ENCODE measurements at places on chromosomes 6 and 20. TPM values are rescaled to one million over a fixed set of nuclear protein-coding genes. Genes with fewer than 3 reads are reported as not detected.

GRCh38 chr6:29790626-29791025 is 37.0 kb upstream of the HLA-G start:
- DNase-seq, result no peak

DNA sequence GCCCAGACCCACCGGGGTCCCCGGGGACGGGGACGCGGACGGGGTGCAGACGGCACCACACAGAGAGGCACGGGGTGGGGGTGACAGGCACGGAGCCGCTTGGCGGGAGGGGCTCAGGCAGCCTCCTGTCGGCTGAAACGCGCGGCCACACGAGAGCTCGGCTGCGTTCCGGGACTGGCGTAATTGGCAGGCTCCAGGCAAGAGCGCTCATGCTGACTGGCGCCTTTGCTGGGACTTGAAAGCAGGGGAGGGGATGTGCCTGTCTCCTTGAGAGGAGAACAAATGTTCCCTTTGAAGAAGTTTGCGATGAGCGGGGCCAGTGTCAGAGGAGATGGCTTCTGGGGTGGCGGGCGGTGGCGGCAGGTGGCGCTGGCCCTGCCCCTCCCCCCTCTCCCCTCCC is 25.8 kb downstream of the BHLHE23 start:
- no peak for DNase-seq

- no peak for DNase-seq
These were observed 19.4 kb upstream of the MUC21 start for GRCh38 chr6:30964075-30964474.

DNA sequence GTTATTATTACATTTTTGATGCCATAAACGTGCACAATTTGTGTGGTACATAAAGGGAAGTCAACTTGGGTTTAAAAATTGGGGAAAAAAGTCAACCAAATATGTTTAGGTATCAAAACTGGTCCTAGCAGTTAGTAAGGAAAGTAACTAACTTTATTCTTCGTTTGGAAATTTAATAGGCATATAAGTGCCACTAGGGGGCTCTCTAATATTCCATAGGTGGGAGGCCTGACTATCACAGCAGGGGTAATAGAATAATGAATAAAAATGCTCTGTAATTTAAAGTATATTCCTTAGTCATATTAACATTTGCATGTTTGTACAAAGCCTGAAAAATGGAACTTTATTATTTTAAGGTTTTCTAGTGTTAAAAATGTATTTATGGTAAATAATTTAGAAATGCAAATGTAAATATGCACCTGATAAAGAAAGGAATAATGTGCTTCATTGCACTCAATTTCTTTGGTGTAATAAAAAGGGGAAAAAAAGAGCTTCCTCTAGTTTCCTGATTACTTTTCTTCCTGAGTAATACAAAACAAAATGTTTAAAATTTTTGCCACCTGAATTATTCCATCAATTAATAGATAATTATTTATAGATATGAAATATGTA is 125.7 kb upstream of the HDAC2 start:
- no peak for DNase-seq

Gene CD109
- total RNA-seq, result 30.1 TPM

DNA sequence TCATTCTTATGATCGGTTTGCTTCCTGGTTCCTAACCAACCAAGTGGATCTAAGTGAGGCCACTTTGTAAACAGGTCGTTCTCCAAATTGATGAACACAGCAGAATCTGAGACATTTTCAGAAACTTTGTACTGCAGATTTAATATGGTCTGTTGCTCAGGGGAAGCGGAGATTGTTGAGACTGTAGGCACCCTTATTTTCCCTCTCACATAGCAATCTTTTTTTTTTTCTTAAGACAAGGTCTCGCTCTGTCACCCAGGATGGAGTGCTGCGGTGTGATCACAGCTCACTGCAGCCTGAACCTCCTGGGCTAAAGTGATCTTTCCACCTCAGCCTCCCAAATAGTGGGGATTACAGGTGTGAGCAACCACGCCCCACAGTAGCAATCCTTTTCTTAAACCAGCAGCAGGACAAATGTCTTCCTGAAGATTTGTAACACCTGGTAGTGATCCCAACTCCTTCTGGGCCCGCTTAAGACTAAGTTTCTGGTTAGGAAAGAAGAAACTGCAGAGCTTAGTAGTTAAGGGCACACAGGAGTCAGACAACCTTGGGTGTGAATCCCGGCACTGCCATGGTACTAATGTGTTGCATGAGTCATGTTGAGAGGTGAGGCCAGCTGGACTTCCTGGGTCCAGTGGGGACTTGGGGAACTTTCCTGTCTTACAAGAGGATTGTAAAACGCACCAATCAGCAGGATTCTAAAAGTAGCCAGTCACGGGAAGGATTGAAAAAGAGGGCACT is 48.4 kb upstream of the EZR start:
- no peak for DNase-seq

GRCh38 chr6:43702534-43703440 is 15.2 kb upstream of the MRPS18A start:
- DNase-seq, result peak; percentile 98

Gene LAMA4
- 47.1 TPM for total RNA-seq

DNA sequence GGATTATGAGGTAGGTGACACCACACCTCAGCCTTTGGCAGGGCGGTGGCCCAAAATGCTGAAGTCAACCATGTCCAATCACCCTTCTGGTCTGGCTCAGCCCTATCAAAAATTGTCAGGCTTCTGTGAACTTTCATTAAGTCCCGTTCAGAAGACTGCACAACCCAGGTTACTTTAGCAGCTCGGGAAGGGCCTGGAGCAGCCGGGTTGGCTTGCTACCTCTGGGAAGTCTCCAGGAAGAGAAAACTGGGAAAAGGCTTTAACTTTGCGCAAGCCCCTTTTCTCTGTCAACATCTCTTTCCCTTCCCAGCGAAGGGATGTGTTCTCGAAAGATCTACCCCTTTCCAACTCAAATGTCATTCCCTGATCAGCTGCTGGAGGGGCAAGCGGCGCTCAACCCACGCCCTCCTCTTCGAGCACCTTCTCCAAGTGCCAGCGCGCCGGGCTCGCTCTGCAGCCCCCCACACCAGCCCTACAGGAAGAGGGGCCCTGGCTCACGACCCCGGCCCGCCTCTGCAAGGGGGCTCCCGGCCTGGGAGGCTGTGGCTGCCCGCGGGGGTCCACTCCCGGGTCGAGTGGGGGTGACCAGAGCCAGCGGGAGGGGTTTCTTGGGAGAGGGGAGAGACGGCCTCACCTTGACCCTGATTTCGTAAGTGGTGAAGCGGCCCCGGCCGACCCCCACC is 573 bp downstream of the SNX3 start:
- DNase-seq, result peak; percentile 59

- peak; percentile 92 for DNase-seq
These were observed 82.3 kb downstream of the CNBD2 start for GRCh38 chr20:36050436-36051317.

DNA sequence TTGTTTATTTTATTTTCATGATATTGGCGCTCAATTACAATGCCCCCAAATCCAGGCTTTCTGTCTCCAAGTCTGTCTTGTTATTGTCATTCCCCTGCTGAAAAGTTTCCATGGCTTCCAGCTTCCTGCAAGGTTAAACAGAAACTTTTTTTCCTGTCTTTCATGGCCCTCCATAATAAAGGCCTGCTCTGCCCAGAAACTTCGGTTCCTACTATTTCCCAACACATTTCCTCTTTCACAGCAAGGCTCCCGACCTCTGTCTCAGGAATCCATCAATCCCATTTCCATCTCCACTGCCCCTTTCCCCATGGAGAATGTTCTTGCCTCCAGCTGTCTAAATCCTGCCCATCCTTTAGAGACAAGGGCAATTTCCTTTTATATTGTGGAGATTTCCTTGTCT is 365.2 kb upstream of the JARID2 start:
- DNase-seq, result no peak

DNA sequence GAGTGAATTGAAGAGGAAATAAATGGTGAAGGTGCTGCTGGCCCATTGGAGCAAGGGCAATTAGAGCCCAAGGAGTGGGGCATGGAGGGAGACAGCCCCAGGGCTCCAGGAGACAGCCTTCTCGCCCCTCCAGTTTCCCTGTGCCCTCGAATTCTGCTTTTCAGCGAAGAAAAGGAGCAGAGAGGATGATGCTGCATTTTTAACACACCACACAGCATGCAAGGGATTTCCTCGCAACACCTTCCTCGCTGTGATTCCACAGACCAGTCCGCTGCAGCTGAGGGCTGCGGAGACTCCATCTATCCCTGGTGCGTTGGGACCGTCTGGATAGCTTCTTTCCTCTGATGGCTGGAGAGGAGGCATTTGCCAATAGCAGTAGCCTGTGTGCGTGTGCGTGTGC is 41.7 kb downstream of the PTCHD4 start:
- no peak for DNase-seq

DNA sequence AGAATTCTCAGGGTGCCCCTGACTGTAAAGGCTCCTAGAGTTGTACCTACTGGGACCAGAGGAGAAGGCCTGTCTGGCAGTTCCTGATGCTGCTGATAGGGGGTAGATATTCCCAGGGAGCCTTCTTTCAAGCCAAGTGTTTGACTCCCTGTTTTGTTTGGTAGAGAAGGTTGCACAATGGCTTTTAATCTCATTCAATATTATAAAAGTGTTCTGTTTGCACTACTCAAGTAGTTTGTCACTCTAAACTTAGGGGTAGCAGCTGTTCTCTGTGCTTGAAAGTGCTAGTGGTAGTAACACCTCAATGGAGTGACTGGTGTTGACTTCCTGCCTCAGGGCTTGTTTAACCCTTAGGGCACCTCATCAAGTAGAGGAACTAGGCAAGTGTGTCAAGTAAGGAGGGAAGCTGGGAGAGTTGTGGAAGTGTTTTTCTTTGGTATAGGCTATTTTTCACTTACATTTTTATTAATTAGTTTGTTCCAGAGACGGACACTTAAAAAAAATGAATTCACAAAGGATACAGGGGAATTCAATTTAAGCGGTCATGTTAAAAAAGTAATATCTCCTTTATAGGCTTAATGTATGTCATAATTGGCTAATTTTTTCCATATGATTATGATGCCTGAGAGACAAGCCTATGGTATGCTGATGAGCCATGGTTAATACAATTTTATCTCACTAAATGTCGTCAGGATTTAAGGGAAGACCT is 38.1 kb downstream of the BICRAL start:
- DNase-seq, result no peak

Data from right atrium auricular region (tissue), 2 donors.